ENCODE measurements at places on chromosomes 3 and 15. TPM values are rescaled to one million over a fixed set of nuclear protein-coding genes. Genes with fewer than 3 reads are reported as not detected.

The ABHD2 gene
- 11.0 TPM for total RNA-seq

DNA sequence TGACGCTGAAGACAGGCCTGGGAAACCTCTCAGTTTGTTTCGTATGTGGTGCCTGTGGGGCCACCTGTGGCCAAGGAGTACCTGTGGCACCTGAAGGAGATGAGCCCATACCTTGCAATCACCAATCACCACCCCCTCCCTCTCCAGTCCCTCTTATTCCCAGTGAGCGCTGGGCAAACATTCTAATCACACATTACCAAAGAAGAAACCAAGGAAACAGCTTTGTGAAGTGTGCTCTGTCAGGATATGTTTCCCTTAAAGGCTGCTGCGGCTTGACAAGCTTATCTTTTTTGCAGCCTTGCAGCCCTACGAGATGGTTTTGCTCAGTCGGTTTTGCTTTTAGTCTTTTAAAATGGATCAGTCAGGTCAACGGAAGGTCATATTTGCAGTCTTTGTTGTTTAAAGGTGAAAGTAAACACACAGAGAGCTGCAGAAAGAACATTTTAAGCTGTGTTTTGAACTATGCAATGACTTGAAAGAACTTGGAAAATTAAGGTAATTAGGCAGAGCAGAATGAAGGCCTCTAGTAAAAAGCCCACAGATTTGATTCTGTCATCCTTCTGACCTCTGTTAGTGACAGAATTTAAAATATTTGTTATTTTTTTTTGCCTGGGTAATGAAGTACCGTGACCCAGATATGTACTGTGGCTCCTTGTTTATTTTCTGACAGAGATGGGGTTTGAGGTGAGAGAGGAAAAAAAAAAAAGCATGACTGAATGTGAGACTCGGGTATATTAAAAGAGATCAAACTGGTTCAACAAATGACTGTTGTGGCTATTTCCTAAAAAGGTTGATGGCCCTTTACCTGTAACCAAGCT, 461.4 kb downstream of the NSUN3 start:
- no peak for DNase-seq

GRCh38 chr3:183438735-183439134, 10.3 kb upstream of the MCF2L2 start:
- DNase-seq: no peak

The BFSP2 gene
- not detected for total RNA-seq

DNA sequence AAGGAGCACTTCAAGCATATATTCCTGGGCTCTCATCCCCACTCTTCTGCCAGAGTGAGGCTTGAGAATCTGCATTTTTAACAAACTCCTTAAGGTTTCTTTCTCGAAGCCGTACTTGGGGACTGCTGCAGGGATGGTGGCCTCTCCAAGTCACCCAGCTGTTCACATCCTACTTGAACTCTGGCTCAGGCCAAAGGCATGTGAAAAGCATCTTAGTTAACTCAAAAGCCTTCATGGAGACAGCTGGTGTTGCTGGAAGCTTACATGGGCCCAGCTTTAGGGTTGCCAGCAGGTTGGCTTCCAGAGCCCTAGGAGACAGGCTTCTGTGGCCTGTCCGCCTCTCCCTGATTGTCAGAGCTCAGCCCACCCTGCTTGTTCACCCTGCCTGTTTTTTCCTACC, 139.2 kb downstream of the THSD4 start:
- DNase-seq: no peak

DNA sequence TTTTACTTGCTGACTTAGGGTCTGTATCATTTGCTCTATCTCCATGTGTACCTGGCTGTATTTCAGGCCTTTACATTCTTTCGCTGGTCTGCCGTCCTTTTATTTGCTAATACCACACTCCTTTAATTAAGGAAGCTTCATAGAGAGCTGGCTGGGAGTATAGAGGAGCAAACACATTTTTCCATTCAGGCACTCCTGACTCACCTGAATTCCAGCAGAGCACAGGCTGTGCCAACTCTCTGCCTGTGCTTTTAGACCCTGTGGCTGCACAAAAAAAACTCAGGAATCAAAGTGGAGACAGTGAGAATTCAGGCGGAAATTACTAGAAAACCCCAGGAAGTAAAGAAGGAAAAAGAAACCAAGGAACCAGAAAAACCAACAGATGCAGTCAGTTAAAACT, 29.0 kb upstream of the ATP10A start:
- no peak for DNase-seq

The ERICH6 gene
- not detected for total RNA-seq

GRCh38 chr3:195159117-195159813, 111.7 kb downstream of the XXYLT1 start:
- DNase-seq: no peak

The STAB1 gene
- total RNA-seq: not detected

GRCh38 chr15:70880781-70881180, 11.5 kb downstream of the THAP10 start:
- no peak for DNase-seq

GRCh38 chr15:55434989-55435825, 26.9 kb downstream of the PIERCE2 start:
- DNase-seq: peak; percentile 70

The FAM81A gene
- not detected for total RNA-seq

The MAP3K13 gene
- 2.0 TPM for total RNA-seq

The LTF gene
- not detected for total RNA-seq

DNA sequence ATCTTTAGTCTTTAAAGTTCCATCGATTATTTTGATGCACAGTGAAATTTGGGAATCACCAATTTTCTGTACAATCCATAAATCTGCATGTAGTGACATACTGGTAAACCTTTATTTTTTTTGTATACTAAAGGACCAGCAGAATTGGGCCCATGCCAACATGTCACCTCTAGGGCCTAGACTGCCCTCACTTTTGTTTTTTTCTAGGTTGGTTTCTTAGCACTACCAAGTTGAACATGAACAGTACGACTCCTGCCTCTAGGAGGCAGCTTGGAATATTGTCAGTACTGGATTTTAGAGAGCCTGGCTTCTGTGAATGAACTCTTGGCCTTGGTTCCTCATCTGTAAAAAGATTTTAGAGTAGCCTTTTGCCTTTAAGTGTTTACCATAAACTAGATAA, 32.3 kb downstream of the NKIRAS1 start:
- peak; percentile 30 for DNase-seq

The RNF168 gene
- 13.6 TPM for total RNA-seq

DNA sequence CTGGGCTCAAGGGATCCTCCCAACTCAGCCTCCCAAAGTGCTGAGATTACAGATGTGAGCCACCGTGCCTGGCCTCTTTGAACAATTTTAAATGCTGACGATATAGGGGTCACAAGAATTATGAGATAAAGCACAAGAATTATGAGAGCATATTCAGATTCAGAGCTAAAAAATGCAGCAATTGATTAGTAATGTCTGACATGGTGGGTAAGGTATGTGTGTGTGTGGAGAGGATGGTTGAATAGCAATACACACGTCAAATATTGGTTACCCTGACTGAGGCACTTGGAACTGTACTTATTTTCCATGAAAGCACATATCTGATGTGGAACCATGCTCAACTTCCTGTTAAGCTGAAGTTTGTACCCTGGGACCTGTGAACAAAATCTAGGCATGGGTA, 115.6 kb downstream of the EOMES start:
- DNase-seq: no peak

GRCh38 chr3:16841904-16842271, 42.9 kb upstream of the PLCL2 start:
- DNase-seq: peak; percentile 43

DNA sequence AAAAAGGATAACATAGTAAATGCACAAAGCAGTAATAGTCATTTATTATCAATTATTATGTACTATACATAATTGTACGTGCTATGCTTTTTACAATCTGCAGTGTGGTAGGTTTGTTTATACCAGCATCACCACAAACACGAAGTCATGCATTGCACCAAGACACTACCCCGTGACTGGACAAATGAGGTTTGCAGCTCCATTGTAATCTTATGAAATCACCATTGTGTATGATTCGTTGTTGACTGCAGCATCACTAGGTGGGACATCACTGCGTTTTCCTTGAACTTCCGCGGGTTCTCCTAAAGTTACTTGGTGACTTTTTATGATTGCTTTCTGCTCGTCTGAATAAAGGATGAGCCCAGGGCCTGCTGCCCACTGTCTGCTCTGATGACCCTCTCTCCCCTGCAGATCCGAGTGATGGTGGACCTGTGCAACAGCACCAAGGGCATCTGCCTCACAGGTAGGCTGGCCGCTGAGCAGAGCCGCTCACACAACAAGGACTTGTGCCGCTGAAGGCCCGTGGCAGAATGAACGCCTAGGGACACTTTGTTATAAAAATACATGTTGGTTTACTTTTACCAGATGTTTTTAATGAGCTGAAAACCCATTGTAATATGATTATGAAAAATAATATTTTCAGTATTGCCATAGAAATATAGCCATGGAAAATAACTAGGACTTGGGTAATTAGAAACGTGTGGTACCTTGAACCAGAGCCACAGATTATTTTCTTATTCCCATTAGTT, 35.8 kb downstream of the GLDN start:
- DNase-seq: no peak

The AHSG gene
- not detected for total RNA-seq

The RBSN gene
- total RNA-seq: 21.7 TPM

GRCh38 chr3:17013050-17013449, 128.3 kb downstream of the PLCL2 start:
- peak; percentile 64 for DNase-seq

The P2RY14 gene
- total RNA-seq: not detected

The NPTN gene
- total RNA-seq: 74.7 TPM

DNA sequence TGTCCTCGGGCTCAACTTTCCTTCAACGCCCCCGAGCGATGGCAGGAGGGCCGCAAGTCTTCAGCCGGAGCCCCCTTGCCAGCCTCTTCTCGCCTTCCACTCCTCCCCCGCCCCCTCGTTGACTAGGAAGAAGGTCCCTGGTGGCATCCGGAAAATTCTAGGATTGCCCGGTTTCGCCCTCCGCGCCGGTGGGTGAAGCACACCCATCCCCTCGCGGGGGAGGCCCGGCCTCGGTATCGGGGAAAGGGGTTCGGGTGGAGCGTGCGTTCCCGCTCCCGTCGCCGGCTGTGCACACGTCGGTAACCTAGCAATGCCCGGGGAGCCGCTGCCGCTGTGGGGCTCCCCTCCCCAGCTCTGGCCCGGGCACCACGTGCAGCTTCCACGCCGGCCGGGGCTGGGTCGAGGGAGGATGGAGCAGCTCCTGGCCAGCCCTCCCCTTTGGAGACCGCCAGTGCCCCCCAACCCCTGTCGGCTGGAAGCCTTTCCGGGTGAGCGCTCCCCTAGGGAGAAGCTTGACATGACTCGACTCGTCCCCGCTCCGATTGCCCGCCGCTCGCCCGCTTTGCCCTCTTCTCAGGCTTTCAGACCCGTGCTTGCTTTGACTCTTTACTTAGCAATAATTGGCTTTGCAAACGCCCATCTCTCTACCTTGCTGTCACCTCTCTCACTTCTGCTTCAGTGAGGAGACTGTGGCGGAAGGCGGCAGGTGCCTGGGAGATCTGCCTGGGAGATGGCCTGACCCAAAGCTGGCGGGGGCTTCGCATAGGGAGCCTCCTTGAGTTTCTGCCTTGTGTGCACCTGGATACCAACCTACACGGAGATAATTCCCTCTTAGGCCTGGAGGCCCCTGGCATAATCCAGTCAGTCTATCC, 1.3 kb downstream of the CACNA1D start:
- DNase-seq: peak; percentile 47

GRCh38 chr15:71400294-71400693, 285.0 kb downstream of the THSD4 start:
- no peak for DNase-seq

GRCh38 chr3:138124706-138125355, 7.4 kb downstream of the A4GNT start:
- no peak for DNase-seq

- DNase-seq: no peak
Measured at GRCh38 chr15:48856942-48857341, 21.0 kb upstream of the EID1 start.

- no peak for DNase-seq
Measured at GRCh38 chr3:100044369-100044768, 69.9 kb downstream of the FILIP1L start.

- DNase-seq: no peak
Measured at GRCh38 chr3:153219146-153219545, 57.1 kb downstream of the RAP2B start.

DNA sequence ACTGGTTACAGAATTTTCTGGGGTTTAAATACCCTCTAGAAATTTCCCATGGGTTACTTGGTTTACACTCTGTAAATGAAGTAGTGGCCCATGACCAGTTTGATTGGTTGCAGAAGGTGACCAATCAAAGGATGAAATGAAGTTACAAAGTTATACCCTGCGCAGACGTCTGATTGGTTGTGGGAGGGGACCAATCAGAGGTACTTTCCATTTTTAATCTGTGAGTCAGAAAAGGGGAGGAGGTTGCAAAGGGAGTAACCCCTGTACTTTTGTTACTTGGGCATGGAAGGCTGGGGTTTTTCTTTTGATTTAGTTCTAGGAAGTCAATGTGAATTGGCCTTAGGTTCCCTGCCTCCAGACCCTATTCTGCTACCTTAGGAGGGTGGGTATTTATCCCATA, 18.7 kb upstream of the APH1B start:
- DNase-seq: no peak

Data from G401 (cell line).